Neural progenitor cell (in vitro differentiated cells): ENCODE measurements at places on chromosomes 12 and 14.
A peak's percentile ranks its signal among the peaks of the same experiment; 100 is the strongest.

DNA sequence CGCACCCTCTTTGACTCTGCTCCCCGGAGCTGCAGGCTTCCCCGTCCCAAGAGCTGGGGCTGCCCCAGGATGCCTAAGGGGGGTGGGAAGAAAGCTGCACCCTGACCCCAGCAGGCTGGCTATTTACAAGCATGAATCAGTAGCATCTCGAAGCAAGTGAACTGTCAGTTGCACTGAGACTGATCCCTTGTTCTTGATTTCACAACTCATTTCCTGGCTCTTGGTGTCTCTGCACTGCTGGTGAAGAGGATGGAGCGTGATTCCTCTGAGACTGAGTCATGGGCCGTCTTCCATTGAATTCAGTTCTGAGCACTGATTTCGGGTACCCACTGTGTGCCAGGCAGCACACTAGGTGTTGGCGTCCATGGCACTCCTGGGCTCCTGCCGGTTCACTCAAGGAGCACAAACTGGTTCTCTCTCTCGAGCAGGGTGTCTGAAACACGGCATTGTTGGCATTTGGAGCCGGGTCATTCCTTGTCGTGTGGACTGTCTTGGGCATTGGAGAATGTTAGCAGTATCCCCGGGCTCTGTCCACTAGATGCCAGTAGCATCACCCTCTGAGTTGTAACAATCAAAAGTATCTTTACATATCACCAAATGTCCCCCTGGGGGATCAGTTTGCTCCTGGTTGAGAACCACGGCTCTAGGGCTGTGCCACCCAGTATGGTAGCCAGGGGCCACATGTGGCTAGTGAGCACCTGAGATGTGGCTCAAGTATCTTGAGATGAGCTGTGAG lies 86.9 kb downstream of the RIN3 start:
- no peak for DNase-seq

DNA sequence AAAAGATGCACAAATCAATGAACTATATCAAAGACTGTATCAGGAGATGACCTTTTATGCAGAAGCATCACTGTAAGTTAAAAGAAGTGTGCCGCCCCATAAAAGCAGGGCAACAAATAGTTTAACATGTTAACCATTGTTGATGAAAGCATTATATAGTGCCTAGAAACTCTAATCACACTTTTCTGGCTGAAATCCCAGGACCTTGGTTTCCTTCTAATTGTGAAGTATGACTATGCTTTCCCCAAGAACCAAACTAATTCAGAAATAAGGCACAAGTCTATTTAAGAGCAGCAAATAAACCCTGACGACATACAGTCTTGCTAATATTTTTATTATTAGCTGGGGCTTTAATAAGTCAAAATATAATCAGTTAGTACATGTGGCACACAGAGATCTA lies 21.7 kb downstream of the RACGAP1 start:
- DNase-seq = no peak

DNA sequence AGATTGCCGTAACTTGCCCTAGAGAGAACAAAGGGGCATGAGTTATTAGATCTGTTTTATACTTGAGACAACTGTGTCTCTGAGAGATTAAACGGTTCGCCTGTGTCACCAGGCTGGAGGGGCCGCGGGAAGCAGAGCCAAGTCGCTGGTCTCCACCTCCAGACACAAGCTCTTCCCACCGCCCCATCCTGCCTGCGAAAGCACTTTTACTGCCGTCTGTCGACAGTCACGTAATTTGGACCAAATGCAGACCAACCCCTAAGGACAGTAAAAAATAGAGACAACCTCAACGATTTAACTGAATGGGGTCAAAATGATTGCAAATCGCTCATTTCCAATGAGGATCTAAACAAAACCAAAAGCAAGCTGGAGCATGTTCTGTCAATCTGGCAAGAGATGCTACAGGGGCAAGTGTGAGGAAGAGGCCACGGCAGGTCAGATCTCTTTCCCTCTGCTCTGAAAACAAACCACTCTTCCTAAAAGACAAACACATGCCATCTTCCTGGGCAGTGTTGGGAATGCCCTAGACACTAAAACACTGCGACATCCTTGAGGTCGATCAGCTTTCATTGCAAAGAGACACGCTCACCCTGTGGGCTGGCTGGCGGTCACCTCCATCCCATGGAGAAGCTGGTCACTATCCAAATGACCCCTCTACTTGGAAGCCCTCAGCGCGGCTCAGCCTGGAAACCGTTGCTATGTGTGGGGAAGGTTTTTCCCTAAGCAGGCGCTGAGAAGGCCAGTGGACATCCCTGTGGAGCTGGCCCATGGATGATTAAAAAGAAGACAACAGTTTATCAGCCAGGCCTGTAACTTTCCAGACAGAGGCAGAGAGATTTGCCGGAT lies 17.1 kb downstream of the GSC start:
- DNase-seq = no peak

- DNase-seq = peak; percentile 9
These were observed 687.6 kb downstream of the FLRT2 start for GRCh38 chr14:86217523-86217922.

- DNase-seq = no peak
These were observed 143.9 kb upstream of the NAV3 start for GRCh38 chr12:77686760-77687159.

- DNase-seq = peak; percentile 56
These were observed 180.2 kb downstream of the ACSS3 start for GRCh38 chr12:81257947-81258551.

GRCh38 chr14:62453226-62453625 lies 592.0 kb downstream of the KCNH5 start:
- no peak for DNase-seq

DNA sequence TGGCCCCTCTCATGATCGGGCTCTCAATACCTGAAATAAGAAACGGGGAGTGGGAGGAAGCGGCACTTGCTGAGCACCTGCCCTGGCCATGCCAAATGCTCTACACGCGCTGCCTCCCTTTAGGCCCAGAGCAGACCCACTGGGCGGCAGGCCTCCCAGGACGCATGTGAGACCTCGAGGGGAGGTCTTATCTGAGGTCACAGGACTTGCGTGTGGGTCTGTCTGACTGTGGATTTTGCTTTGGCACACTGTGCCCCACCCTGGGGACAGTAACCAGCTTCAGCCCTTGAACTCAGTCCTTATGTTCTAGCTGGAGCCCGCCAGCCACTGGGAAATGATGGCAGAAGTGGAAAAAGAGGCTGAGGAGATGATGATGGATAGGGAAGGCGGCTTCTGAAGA lies 91.8 kb downstream of the RBM19 start:
- no peak for DNase-seq

DNA sequence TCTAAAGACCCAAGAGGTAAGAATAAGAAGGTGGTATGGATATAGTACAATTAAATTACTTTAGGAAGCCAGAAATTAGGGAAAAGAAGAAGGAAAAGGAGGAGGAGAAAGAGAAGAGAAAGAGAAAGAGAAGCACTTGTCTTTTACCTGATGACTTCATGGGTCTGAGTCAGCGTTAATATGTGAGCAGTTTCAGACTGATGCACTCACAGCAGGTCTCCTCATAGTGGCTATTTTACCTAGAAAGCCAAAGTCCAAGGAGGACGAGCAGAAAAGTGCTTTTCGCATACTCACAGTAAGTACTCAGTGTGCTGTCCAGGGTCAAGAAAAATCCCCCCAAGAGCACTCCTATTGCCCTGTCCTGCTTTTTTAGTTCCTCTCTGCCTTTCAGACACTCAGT lies 222.1 kb downstream of the C12orf42 start:
- DNase-seq = no peak

DNA sequence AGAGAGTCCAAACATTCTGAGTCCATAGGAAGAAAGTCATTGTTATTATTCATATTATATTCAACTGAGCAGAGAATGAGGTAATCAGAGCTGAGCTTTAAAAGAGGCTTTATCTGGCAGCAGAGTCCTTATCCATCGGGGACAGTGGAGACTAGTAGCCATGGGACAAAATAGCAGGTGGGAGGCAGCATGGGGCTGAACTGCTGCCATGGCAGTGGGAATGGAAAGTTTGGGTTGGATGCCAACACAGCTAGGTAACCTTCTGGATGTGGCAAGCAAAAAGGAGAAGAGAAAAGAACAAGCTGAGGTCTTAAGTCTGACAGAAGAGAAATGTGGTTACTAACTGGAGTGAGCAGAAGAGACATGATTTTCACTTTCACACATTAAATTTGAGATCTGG lies 71.0 kb upstream of the CDKN3 start:
- DNase-seq = no peak

DNA sequence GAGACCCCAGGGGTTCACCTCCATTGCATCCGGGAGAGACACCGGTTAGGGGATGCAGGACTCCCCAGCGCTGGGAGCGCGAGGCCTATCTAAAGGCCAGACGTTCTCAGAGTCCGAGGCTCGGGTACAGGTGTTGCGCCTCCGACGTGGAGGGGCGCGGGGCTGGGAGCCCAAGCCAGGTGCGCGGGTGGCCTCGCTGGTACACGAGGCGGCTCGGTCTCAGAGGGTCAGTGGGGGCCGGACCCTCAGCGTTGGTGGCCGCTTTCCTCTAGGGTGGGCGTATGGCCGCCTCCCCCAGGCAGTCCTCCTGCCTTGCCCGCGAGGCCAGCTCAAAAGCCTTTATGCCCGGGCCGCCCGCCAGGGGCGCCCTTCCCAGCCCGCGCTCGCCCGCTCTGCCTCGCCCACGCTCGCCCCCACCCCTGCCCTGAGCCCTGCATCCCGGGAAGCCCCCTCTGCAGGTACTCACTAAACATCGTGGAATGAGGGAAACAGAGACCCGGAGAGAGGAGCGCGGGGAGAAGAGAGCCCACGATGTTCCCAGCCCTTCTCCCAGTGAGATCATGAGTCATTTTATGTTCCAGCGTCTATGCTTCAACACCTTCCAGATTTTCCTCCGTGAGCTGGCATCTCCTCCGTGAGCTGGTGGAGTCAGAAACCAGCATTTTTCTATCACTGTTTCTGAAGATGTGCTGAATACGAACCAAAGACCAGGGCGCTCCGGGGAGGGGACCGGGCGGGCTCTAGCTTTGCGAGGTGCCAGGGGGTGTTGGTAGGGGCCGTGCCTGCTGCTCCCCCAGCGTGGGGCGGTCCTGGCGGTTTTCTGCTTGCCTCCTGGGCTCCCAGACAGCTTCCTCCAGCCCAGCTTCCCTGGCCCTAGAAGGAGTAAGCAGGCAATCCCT lies 73.8 kb downstream of the DIO3 start:
- DNase-seq = no peak

- no peak for DNase-seq
These were observed 545 bp downstream of the LIMA1 start for GRCh38 chr12:50282721-50283228.

DNA sequence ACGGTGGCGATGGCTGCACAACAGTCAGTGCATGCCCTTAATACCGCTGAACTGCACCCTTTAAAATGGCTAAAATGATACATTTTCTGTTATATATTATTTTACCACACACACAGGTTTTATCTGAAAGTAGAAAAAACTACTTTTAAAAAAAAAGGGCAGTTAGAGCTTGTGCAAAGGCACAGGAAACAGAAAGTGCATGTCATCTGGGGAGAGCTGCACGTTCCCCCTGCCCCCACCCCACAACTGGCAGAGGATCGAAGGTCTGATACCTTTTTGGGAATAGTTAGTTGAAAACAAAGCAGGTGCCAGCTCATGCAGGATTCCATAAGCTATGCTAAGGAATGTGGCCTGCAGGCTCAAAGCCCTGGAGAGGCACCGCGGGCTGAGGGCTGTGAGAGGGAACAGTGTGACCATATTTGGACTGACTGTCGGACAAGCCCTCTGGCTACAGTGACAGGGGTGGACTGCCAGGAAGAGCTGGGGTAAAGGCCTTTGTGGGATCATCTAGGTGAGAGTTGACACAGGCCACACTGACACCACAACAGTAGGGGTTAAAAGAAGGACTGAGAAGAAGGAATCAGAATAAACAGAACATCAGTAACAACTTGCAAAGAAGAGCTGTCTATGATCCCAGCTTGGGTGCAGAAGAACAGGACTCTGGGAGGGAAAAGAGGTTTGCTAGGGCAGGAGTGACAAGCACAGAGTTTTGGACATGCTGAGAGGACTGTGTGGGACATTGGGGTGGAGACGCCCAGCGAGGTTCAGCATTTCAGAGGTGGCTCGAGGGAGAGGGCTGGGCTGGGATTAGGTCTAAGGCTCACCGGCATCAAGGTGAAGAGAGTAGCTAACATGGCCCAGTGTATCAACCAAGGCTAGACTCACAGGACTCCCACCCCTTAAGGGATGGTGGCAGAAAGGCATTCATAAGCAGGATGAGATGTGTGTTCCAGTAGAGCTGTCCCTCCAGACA lies 54.6 kb downstream of the ACTN1 start:
- DNase-seq = peak; percentile 58

GRCh38 chr12:5585178-5585577 lies 153.3 kb downstream of the NTF3 start:
- no peak for DNase-seq

DNA sequence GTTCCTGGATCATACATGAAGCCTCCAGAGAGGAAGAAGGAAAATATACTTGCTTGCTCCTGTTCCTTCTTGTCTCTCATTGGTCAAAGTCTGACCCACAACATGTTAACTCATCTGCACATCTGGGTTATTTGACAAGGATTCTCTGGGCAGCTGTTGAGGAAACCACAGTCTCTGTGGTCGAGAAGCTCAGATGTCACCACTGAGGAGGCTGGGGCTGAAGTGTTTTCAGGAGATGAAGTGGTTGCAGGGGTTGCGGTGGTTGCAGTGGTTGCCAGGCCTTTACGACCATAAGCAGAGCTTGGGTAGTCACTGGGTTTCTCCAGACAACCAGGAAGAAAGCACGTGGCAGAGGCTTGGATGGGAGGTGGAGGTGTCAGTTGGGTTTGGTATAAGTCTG lies 265.0 kb upstream of the LRIG3 start:
- DNase-seq = no peak

- DNase-seq = no peak
These were observed 1170.7 kb downstream of the BCL11B start for GRCh38 chr14:98101323-98101722.

DNA sequence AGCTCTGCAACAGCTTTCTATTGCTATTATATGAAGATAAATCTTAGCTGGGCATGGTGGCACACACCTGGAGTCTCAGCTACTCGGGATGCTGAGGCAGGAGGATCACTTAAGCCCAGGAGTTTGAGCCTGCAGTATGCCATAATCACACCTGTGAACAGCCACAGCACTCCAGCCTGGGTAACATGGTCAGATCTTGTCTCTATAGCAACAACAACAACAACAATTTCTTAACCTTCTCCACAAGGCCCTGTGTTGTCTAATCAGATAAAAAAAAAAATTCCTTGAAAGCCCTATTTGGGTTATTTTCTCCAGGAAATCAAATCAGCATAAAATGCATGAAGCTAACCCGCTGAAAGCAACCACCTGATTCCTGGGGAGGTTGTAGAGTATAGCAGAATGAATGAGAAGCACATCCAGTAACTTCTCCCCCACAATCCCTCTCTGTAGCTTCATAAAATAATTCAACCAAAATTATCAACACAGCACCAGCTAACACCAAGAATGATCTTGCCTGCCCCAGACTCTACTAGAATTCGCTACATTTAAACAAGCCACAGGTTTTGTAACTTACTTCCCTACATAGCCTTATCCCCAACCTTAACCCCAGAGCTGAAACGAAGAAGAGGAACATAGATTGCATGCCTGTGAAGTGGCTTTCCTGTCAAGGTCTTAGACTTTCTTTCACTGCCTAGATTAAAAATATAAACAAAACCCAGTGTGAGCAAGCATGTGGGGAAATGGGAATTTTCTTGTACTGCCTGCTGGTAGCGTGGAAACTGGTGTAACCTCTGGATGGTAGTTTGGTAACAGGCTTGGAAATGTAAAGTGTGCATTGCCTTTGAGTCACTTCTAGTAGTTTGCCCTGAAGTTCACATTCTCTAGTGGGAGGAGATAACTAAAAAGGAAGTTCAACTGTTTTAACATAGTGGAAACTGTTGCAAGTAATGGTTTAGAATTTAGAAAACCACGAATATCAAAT lies 6.0 kb upstream of the STK38L start:
- no peak for DNase-seq
